ENCODE measurements at places on chromosomes 5 and 9.
A peak's percentile ranks its signal among the peaks of the same experiment; 100 is the strongest.

- no peak for DNase-seq
Observed at GRCh38 chr5:119537704-119538103, 85.4 kb downstream of the HSD17B4 start.

- no peak for DNase-seq
Observed at GRCh38 chr5:81922854-81923279, 49.0 kb upstream of the ATG10 start.

GRCh38 chr5:159331093-159331973, 1.0 kb upstream of the IL12B start:
- DNase-seq, result peak; percentile 77

- DNase-seq, result no peak
Observed at GRCh38 chr5:68283766-68284165, 68.2 kb downstream of the PIK3R1 start.

GRCh38 chr5:116942622-116943021, 368.0 kb upstream of the SEMA6A start:
- no peak for DNase-seq

GRCh38 chr9:92527832-92528521, 7.8 kb downstream of the ECM2 start:
- DNase-seq, result no peak

GRCh38 chr9:136231478-136232297, 13.9 kb downstream of the QSOX2 start:
- peak; percentile 24 for DNase-seq

- no peak for DNase-seq
Observed at GRCh38 chr9:3721096-3721495, 195.3 kb upstream of the RFX3 start.
